NCI-H526 (cell line): ENCODE measurements at places on chromosomes 4 and X.

DNA sequence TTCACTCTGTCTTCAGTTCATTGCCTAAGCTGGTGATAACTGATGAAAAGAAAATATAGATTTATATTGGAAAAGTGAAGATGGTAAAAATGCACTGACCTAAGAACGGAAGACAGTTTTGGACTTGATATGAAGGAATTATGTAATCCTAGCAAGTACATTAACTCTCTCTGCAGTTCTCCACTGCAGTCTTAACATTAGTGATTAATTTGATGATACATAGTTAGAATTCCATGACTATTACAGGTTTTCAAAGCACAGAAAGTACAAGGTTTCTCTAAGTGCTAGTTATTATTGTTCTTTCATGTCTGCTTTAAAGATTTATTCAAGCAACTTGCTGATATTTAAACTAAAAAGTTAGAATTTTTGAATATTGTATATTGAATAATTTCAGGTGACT lies 1591.7 kb upstream of the ADGRL3 start:
- no peak for DNase-seq

DNA sequence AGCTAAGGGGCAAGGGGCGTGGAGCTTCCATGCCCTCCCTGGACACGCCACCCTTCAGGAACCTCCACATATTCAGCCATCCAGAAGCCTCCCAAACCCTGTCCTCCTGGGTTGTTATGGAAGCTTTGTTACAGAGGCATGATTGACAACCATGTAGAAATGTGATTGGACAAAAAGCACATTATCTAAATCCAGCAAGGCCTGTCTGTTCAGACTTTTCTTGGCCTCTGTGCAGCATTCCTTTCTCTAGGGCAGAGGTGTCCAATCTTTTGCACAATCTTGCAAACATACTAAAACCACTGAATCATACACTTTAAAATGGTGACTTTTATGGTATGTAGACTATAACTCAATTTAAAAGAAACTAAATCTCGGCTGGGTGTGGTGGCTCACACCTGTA lies 12.7 kb downstream of the STEEP1 start:
- DNase-seq = no peak

DNA sequence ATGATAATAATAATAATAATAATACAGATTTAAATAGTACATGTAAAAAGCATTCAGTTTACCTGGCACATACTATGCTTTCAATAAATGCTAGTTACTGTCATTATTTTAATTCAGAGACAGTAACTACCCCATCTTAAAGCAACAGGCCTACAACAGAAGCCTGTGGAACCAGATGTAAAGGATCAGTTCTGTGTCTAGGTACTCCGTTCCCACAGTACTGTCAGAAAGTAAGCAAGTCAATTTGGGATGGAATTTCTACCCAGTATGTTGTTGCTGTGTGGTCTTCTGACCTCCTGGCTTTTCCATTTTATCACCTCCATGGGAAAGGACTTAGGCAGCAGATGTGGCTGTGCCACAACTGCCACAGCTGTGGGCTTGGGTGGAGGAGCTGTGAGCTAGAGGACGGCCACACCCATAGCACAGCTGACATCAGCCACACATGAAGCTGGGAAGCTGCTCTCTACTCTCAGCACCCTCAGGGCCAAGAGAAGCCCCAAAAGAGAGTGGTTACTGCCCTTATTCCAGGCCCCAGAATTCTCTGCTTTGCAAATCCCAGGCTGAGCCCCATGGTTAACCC lies 102.8 kb downstream of the CBR4 start:
- DNase-seq = no peak

DNA sequence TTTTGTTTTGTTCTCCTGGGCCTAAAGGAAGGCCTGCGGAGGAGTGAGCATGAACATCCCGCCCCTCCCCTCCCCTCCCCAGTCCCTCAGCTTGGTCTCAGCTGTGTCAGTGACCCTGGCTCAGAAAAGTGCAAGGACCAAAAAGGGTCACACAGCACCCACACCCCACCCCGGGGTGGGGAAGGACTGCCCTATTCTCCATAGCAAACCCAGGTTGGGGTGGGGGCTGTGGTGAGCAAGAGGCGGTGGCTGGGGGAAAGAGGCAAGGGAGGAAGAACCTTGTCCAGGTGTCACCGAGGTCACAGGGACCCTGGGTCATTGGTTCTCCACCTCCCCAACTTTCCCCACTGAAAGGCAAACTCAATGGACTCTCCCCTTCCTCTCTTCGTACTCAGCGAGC lies 7.6 kb upstream of the MSX1 start:
- no peak for DNase-seq

GRCh38 chrX:80749404-80749803 lies 60.3 kb downstream of the BRWD3 start:
- no peak for DNase-seq

DNA sequence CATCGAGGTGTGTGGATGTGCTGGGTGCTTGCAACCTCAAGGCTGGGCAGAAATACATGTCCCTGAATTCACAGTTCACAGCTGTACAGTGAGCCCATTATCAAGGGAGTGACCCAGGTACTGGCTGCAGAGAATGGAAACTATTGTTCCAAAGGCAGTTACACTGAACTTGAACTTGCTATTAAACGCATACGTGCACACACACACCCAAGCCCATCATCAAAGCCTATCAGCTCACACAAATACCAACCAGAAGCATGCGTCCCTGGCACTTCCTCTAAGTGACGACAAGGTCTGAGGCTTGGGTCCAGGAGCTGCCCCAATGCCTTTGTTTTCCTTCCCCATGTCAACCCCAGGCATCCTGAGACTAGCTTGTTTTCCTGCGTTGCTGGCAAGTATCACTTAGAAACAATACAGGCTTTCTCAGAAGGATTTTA lies 88.6 kb downstream of the IRF2 start:
- DNase-seq = peak; percentile 89

GRCh38 chr4:182301736-182302135 lies 58.5 kb downstream of the TENM3 start:
- DNase-seq = no peak

DNA sequence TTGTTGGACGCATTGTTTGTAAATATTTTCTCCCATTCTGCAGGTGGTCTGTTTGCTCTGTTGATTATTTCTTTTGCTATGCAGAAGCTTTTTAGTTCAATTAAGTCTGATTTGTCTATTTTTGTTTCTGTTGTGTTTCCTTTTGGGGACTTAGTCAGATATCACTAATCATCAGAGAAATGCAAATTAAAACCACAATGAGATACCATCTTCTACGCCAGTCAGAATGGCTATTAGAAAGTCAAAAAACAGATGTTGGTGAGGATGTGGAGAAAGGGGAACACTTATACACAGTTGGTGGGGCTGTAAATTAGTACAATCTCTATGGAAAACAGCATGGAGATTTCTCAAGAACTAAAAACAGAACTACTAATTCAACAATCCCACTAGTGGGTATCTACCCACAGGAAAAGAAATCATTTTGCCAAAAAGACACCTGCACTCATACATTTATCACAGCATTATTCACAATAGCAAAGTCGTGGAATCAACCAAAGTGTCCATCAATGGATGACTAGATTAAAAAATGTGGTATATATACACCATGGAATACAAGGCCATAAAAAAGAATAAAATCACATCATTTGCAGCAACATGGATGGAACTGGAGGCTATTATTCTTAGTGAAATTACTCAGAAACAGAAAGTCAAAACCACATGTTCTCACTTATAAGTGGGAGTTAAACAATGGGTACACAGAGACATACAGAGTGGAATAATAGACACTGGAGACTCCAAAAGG lies 8.1 kb downstream of the COQ2 start:
- no peak for DNase-seq

DNA sequence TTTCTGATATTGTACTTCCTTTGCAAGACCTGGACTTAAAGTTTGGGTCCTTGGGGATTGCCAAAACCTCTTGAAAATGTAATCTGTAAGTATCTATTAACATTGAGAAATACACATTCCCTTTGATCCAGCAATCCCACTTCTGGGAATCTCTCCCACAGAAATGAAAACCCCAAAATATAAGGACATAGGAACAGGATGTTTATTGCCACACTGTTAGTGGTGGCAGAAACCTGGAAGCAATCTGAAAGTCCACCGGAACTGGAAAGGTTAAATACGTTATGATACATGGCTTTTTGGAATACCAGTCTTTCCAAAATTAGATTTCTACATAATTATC lies 71.2 kb upstream of the STX18 start:
- no peak for DNase-seq

DNA sequence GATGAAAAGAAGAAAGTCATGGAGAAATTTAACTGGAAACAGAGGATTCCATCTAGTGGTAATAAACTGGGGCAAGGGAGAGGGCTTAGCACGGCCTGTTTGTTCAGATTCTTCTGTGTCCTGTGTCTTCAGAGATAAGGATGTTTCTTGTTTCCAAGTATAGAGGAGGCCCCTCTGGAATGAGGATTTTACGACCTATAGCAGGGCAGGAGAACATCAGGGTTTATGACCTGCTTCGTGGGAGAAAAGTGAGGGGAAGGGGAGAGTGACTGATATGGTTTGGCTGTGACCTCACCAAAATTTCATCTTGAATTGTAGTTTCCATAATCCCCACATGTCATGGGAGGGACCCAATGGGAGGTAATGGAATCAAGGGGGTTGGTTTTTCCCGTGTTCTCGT lies 93.0 kb upstream of the LDB2 start:
- DNase-seq = no peak

DNA sequence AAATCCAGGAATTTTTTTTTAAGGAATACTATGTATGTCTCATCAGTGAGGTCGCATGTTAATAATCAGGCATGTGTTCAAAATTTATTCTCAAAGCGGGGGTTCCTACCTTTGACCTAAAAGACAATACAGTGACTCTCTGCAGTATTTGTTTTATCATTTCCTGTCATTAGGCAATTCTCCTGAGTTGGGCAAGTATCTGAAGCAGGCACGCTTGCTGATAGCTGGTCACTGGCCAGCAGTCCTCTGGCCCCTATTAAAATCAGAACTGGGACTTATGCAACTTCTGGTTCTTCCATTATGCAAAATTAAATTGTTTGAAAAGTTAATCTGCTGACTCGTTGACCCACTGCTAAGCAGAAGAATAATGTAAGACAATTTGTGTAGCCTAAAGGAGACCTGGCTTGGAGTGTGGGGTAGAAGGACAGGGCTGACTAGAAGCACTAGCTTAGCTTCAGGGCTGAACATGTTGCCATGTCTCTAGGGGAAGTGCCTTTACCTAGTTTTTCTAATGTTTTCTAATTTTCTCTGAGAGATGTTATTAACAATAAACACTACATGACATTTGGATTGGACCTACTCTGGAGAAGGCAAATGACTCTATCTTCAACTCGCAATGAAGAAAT lies 36.0 kb upstream of the GABRA2 start:
- DNase-seq = no peak

- no peak for DNase-seq
Observed at GRCh38 chrX:54950730-54951375, 30.2 kb downstream of the TRO start.

DNA sequence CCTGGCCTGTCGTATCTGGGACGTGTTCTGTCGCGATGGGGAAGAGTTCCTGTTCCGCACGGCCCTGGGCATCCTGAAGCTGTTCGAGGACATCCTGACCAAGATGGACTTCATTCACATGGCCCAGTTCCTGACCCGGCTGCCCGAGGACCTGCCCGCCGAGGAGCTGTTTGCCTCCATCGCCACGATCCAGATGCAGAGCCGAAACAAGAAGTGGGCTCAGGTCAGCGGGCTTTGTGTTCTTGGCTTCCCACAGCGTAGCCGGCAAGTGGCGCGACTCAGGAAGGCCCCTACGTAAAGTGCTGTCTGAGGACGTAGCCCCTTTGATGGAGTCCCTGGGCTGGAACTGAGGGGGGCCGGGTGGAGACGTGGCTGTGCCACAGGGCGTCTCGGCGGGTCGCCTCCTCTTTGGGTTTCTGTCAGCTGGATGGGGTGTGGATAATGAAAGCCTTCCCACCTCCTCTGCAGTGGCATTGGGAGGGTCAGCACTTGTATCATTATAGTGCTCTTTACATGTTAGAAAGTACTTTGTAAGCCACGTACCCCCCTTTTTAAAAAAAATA lies 18.1 kb upstream of the TADA2B start:
- no peak for DNase-seq

DNA sequence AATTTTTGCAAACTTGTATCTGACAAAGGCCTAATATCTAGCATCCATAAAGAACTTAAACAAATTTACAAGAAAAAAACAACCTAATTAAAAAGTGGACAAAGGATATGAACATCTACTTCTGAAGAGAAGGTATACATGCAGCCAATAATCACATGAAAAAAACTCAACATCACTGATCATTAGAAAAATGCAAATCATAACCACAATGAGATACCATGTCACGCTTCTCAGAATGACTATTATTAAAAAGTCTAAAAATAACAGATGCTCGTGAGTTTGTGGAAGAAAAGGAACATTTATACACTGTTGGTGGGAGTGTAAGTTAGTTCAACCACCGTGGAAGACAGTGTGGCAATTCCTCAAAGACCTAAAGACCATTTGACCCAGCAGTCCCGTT lies 24.0 kb downstream of the CEP44 start:
- no peak for DNase-seq

GRCh38 chr4:24405341-24405740 lies 179.0 kb downstream of the DHX15 start:
- DNase-seq = peak; percentile 0

DNA sequence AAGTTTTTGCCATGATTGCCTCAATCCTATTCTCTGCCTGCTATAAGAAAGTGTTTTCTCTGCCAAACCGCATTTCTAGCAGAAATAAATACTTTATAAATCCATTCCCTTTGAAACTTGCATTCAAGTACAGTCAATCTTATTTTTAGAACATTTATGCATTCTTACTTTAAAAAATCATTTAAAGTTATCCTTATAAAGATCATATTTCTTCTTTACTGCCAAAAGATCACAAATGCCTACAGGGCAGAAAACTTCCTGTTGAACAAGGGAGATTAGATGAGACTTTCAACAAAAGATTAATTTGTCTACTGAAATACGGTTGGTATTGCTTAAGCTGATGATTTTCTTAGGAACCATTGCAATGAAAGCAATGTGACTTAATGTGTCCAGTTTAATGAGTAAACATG lies 207.2 kb upstream of the SLIT2 start:
- no peak for DNase-seq

GRCh38 chr4:1609901-1610790 lies 74.0 kb downstream of the FAM53A start:
- DNase-seq = no peak

GRCh38 chr4:140044337-140044902 lies 109.6 kb downstream of the MAML3 start:
- no peak for DNase-seq
